Activated CD4-positive, CD25-positive, alpha-beta regulatory T cell treated with anti-CD3 and anti-CD28 coated beads, Interleukin-2, amount 50 U/mL, for 16 hours (primary cell): ENCODE measurements at places on chromosomes 6 and 20.

GRCh38 chr6:93193868-93194267, 225.5 kb downstream of the EPHA7 start:
- DNase-seq = no peak

- DNase-seq = no peak
These were observed 69.1 kb upstream of the SLC22A23 start for GRCh38 chr6:3525915-3526314.

DNA sequence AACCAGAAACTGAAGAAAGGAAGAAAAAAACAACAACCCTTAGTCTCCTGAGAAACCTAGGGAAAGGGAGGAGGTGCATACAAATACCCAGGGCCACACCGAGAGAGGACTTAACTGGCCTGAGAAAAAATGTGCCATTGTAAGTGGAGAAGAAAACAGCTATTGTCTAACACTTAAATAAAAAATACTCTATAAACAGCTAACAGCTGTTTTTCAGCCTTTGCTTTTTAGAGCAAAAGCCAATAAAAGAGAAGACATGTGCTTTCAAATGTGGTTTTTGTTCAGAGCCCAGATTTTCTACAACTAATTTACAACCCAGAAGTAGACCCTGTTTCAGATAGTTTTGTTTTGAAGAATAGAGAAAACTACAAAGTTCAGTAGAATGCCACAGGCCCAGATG, 56.0 kb upstream of the SLC22A16 start:
- no peak for DNase-seq

GRCh38 chr6:30836431-30836866, 47.9 kb upstream of the DDR1 start:
- DNase-seq = no peak

- DNase-seq = no peak
These were observed 15.8 kb downstream of the MYB start for GRCh38 chr6:135196739-135197510.

DNA sequence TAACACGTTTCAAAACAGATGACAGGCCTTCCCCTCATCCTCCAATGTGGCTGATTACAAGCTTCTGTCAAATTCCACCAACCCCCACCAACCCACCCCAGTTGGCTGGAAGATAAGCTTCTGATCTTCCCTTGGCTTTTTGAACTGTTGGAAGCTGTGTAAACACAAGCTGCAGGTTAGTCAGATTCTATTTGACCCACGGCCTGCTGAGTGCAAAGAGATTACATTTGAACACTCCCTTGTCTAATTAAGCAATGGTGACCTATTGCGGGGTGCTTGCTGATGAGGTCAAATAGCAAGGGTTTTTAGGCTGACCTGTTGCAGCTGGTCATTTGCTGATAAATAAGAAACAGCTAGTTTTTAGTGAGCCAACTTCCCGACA, 379.7 kb downstream of the BMP2 start:
- no peak for DNase-seq

DNA sequence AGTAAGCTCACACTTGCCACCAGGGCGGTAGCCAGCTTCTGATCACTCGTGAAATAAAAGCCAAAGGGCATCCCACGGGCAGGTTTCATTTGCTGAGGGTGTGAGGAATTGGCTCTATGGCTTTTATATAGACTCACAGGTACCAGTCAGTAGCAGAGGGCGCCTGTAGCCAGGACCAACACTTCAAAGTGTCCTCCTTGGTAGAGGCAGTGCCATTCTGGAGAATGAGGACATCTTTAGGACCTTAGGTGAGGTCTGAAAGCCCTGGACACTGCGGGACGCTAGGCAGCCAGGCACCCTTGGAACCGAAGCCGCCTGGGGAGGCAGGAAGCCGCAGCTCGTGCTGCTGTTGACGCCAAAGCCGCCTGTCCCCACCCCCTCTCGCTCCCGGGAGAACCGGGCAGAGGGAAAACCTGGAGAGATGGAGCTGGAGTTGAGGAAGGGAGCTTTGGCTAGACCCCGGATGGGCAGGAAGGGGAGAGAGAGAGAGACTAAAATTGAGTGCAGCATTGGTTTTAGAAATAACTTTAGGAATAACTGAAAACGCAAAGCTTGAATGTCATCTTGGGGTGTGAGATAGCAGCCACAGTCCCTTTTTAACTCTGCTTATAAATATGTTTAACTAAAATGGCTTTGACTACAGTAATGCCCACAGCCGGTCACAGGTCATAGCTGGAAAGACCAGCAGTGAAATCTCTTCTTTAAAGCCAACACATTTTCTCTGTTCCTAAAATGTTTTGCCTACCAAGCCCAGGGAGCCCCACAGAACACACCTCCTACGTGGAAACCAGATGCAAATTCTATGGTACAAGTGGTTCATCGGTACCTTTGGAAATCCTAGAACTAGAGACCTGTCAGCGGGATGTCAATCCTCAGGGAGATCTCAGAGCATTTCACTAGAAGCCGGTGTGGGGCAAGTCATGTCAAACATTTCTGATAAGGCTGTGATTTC, 128.5 kb upstream of the CDYL start:
- DNase-seq = no peak

DNA sequence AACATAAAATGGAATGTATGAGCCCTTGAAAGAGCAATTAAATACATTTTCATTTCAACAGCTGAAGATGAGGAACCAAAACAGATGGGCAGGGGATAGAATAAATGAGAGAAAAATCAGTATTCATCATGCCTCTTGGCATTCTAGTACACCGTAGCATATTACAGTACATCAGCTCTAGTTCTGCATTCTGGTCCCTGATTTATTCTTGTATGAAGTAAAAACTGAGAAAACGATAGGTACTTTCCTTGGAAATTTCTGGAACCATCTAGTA, 349.4 kb downstream of the ARHGAP18 start:
- DNase-seq = no peak

GRCh38 chr6:167392631-167393316, 67.9 kb downstream of the TTLL2 start:
- DNase-seq = no peak

DNA sequence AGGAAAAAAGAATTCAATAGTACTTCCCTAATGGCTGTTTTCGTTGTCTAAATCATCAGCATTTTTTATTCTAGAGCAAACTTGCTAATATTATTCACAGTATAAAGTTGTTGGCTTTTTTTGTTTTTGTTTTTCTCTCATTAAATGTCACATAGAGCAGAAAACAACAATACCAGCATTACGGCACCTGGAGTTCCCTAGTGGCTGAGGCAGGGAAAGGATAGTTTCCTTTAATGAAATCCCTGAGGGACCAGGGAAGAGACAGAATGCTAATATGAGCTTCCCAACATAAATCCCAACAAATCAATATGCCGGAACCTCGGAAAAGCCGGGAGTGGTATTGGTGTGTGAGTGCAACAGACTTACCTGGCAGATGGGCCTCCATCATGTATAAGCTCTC, 235.2 kb upstream of the ASCC3 start:
- no peak for DNase-seq

- DNase-seq = no peak
These were observed 467.1 kb upstream of the HSF2 start for GRCh38 chr6:121932076-121932991.

GRCh38 chr6:15574023-15574422, 88.8 kb downstream of the DTNBP1 start:
- no peak for DNase-seq

DNA sequence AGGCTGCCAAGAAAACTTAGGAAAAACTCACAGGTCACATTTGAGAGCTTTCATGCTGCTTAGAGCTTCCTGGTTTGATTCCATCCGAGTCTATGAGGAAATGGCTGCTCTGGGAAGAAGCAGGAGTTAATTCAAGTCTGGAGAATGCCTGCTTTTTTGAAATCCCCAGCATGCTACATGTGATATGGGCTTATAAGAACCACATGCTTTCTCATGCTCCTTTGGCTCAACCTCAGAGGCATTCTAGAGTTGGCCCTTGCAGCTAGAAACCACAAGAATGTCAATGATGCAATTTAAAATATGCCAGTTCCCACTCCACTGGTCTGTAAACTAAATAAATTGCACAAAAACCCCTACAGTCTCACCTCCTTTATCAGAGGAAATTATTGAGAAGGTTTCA, 142.9 kb upstream of the OLIG3 start:
- DNase-seq = no peak

DNA sequence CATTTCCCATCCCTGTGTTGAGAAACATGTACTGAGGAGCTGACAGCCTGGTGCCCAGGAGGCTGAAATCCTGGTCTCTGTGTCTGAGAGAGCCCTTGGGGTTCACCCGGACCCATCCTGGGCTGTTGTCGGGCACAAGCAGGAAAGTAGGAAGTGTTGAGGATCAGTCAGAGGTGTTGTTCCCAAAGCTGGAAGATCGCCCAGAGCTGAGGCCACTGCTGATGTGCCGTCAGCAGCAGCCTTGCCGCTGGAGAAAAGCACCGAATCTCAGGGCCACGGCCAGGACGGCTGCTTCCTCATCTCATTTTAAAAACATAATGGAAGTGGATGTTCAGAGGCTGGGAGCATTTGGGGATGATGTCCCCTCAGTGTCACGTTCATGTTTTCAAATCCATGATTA, 218.5 kb downstream of the UST start:
- no peak for DNase-seq

GRCh38 chr6:139236105-139236504, 55.7 kb downstream of the TXLNB start:
- no peak for DNase-seq

DNA sequence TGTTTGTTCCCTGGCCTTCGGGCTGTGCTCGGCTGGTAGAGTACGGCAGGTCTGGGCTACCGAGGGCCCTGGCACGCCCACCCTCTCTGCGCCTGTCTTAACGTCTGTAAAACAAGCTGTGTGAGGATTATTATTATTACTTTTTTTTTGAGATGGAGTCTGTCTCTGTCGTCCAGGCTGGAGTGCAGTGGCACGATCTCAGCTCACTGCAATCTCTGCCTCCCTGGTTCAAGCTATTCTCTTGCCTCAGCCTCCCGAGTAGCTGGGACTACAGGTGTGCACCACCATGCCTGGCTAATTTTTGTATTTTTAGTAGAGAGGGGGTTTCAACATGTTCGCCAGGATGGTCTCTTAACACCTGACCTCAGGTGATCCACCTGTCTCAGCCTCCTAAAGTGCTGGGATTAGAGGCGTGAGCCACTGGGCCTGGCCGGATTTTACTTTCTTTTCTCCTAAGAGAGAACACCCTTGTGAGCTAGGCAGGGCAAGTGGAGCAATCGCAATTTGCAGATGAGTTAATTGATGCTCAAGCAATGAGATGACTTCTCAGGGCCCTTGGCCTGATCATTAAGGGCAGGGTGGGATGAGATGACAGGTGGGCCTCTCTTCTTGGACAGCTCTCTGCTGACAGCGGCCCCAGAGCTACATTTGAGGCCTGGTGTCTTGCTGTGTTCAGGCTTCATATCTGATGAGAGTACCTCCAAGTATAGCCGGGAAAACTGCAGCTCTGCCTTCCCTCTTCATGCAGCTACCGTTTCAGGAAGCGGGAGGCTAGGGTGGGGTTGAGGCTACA, 859 bp upstream of the SMIM29 start:
- no peak for DNase-seq

DNA sequence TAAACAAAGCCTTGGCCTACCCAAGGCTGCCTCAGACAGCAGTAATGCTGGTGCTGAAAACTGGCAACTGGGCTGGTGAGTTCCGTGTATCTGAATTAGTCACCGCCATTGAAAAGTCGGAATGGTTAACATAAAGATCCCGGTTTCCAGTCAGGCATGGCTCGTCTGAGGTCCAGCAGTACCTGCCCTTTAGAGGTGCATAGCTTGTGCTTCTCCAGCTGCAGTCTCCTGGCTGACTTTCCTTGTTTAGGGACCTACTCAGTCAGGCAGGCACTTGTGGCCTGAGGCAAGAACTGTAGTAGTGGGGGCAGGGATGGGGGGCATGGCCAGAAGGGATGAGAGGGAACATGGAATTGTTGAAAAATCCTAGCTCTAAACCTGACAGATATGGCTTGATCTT, 101.6 kb downstream of the FYN start:
- DNase-seq = no peak

- no peak for DNase-seq
These were observed 38.4 kb downstream of the ZMYND8 start for GRCh38 chr20:47318027-47318585.

GRCh38 chr6:111748231-111748647, 125.0 kb downstream of the FYN start:
- no peak for DNase-seq

DNA sequence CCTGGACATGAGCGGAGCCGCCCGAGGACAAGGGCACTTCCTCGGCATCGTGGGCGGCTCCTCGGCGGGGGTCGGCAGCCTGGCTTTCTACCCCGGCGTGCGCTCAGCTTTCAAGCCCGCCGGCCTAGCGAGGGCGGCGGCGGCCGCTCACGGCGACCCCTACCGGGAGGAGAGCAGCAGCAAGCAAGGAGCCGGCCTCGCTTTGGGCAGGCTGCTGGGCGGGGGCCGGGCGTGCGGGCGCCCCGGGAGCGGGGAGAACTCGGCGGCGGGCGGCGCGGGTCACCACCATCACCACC, 6.7 kb downstream of the PRDM13 start:
- DNase-seq = no peak

GRCh38 chr6:31948753-31949413, 3.0 kb downstream of the CFB start:
- DNase-seq = no peak

DNA sequence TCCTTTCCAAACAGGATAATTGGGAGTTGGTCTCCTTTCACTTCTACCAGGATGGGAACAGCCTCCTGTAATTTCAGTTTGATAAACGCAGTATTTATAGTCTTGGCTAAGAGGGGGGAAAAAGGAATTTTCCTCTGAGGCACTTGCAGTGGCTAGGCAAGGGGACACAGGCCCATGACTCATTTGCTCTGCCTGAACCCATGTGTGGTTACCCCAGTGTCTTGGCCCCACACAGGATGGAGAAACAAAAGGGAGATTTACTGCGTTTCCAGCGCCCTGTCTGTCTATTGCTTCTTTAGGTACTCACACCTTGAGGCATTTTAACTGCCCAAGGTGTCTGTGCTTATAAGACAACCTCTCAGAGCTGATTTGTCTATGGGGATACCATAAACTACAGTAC, 74.8 kb upstream of the NEDD9 start:
- DNase-seq = no peak
